ENCODE measurements at places on chromosomes 4 and X.

GRCh38 chr4:1603413-1604135, 80.5 kb downstream of the FAM53A start:
- DNase-seq, result no peak

- no peak for DNase-seq
Observed at GRCh38 chrX:9539605-9540387, 74.9 kb downstream of the TBL1X start.

DNA sequence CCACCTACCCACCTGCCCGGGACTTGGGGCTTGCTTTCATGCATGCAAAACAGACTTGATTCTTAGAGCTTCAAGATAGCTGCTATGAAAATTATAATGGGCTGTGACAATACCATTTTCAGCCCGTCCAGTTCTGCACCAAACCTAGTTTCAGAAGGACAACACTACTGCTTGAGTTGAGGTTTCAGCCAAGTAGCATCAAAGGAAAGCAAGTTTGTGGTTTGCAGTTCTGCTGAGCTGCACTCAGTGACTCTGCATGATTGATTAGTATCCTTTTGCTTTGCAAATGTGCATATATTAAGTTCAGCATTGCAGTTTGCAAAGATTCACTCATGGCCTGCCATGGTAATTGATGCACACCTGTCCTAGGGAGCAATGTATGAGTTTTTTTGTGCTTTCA, 442.7 kb downstream of the RPA4 start:
- no peak for DNase-seq

DNA sequence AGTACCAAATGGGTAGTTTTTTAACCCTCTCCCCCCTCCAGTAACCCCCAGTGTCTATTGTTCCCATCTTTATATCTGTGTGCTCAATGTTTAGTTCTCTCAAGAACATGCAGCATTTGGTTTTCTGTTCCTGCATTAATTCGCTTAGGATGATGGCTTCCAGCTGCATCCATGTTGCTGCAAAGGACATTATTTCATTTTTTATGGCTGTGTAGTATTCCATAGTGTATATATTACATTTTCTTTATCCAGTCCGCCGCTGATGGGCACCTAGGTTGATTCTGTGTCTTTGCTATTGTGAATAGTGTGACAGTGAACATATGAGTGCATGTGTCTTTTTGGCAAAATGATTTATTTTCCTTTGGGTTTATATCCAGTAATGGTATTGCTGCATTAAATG, 31.9 kb upstream of the CLTRN start:
- DNase-seq, result no peak

DNA sequence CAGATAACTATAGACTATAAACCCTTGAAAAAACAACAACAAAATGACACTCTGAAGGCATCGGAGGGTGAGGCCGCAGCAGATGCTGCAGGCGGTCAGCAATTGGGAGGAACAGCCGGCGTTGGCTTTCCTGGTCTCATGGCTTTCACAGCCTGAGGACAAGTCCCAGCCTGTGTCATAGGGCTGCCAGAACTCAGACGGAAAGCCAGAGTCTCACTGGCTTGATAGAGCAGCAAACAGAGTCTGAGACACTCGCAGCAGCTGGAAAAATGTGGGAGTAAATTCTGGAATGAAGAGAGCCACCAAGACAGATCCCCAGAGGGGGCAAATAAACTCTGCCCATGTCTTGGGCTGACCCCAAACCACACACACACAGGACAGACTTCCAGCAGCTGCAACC, 86.3 kb downstream of the PPP2R2C start:
- DNase-seq, result no peak

GRCh38 chr4:78937837-78938236, 1.4 kb downstream of the PAQR3 start:
- DNase-seq, result peak; percentile 44

DNA sequence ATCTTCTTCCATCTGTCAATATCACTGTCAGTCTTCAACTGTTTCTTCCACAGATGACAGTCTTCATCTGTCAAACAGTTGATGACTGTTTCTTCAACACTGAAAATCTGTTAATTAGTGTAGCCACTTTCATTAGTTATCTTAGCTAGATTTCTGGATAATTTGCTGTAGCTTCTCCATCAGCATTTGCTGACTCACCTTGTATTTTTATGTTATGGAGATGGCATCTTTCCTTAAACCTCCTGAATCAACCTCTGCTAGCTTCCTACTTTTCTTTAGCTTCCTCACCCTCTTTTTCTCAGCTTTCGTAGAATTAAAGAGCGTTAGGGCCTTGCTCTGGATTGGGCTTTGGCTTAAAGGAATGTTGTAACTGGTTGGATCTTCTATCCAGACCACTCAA, 25.1 kb downstream of the USP53 start:
- no peak for DNase-seq

GRCh38 chrX:48910926-48911411, 477 bp downstream of the SLC35A2 start:
- no peak for DNase-seq

- DNase-seq, result peak; percentile 57
Observed at GRCh38 chr4:3640587-3640962, 108.4 kb upstream of the LRPAP1 start.

DNA sequence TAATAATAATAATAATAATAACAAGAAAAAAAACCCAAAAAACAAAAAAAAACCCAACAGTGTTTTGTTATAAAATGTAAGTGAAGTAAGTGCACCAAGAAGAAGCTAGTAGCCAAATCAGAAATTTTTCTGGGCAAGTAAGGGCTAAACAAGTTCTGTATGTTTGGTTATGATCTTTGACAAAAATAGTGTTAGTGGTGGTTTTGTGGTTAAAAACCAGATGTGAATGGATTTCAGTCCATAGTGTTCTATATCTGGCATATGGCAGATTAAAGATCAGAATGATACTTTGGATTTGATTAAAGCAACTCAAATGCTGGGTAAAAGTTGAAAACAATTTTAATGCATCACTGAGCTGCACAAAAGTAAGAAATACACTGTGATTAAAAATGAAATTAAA, 116.5 kb upstream of the NDST4 start:
- DNase-seq, result no peak

Data from A172 (cell line).